Stimulated activated CD8-positive, alpha-beta memory T cell treated with anti-CD3 and anti-CD28 coated beads, Interleukin-7, amount 100 ng/mL, for 24 hours (primary cell): ENCODE measurements at places on chromosomes 6 and 20.

DNA sequence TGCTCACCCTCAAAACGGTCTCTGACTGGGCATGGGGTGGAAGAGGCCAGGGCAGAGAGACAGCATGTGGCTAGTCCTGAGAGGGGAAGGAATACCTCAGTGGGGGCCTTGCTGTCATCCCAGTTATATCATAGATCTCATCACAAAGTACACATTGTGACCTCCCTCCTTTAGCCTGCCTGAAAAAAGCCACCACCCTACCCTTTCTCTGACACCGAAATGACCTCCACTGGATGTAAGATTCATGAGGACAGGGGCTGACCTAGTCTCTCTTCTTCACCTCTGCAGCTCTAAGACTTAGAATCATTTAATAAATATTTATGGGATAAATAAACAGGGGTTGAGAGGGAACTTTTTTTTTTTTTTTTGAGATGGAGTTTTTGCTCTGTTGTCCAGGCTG is at the start of gene C20orf173:
C20orf173 (minus strand) TSS at position 101 of the 400 bp plus-strand sequence. CDS start 279 bp downstream, outside the sequence.
- no peak for DNase-seq

GRCh38 chr20:52443874-52444273 is 252.3 kb upstream of the ZFP64 start:
- DNase-seq, result no peak

DNA sequence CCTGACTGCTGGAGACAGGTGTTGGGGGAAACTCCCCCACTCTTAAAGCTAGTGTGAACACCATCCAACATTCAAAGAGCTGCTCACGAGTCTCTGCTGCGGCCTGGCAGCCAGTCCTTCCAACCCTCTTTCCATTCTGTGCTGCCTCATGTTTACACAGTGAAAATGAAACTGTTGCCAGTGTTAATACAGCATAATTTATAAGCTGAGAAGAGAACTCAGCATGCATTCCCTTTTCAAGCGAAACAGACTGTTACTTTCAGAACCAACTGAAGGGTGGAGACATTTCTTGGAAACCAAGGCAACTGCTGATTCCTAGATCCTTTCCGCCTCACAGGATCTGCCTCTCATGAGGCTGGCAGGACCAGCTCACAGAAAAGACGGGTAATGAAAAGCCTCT is 533.8 kb upstream of the ID4 start:
- no peak for DNase-seq

- no peak for DNase-seq
Measured at GRCh38 chr20:47258745-47259695, 97.5 kb downstream of the ZMYND8 start.

DNA sequence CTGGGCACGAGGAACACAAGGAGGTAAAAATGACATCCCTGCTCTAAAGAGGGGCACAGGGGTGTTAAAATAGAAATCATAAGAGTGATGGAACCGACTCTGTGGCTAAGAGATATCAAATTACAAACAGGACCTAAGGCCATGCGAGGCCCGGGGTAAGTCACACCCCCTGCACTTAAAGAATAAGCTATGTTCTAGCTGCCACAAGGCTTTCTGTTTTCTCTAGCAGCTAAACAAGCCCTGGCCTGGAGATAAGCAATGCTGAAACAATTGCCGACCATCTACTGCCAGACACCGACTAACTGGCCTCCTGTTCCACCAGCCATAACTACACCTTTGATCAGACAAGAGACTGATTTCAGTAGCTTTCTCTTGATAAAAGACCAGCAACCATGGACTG is 32.4 kb downstream of the MDGA1 start:
- no peak for DNase-seq

DNA sequence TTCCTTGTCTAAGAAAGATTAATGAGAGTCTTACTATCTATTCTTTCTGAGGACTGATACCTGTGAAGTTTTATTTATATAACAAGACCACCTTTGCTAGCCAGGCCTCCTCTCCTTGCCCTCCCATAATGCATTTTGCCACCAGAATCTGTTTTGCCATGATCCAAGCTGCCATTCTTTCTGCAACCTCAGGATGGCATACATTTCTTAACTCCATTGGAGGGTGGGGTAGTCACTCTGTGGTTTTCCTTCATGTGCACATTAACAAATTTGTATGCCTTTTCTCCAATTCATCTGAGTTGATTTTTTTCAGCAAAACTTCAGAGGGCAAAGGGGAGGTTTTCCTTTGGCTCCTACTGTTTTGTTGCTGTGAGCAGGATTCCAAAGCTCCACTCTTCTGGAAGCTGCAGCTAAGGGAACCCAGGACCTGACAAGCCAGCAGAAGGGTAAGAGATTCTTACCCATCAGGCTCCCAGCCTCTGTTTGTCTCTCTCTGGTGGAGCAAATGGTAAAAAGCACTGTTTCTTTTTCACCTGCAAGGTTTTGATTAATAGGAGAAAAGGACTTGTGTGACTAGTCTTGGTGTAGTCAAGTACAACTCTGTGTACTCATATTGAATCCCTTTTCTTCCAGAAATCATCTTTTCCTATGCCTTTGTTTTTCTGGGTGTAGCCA is 26.2 kb upstream of the ENPP4 start:
- DNase-seq, result no peak

DNA sequence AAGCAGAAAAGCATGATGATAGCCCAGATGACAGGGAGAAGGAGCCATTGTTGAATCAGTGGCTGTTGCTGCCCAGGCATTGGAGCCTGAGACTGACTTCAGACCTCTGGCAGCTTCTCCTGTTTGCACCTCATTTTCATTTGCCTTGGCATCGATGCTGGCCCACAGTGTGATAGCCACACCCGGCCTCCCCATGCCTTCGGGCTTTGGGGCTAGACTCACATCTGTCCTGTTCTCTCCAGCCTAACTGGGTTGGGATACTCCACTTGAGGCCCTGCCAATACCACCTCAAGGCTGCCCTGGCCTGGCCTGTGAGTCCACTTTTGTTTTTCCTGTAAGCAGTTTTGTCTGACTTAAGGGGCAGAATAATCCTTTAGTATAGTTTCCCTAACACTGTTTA is 140.4 kb downstream of the UST start:
- no peak for DNase-seq

- no peak for DNase-seq
Measured at GRCh38 chr20:22063753-22064152, 358.3 kb downstream of the PAX1 start.

DNA sequence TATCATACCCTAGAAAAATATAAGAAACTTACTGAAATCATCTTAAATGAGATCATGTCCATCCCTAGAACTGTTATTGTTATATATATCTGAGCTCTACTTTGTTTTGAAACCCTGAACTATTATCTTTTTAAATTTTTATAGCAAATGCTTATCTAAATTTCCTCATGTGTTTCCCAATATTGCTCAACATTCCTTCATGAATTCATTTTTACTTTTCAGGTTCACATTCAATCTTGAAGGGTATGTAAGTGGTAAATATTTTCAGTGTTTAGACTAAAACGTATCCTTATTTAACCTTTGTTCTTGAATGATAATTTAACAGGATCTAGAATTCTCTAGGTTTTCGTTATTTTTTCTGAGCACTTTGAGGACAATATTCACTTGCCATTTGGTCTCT is 23.9 kb downstream of the PDE7B start:
- no peak for DNase-seq

DNA sequence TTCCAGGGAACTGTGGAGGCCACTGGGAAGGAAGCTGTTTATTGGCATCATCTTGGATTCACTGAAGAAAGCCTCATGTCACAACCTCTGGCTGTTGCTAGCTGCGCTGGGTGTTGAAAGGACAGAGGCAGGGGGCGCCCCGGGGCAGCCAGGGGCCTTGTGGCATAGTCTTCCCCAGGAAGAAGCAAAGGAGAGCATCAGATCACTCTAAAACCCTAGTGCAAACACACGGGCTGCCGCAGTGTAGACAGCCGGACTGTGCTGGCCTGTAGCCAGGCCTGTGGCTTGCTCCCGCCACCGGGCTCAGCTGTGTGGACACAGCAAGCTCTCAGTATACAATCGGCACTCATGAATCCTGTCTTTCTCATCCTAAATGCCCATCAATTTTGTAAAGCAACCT is 23.8 kb upstream of the SMOC2 start:
- no peak for DNase-seq

DNA sequence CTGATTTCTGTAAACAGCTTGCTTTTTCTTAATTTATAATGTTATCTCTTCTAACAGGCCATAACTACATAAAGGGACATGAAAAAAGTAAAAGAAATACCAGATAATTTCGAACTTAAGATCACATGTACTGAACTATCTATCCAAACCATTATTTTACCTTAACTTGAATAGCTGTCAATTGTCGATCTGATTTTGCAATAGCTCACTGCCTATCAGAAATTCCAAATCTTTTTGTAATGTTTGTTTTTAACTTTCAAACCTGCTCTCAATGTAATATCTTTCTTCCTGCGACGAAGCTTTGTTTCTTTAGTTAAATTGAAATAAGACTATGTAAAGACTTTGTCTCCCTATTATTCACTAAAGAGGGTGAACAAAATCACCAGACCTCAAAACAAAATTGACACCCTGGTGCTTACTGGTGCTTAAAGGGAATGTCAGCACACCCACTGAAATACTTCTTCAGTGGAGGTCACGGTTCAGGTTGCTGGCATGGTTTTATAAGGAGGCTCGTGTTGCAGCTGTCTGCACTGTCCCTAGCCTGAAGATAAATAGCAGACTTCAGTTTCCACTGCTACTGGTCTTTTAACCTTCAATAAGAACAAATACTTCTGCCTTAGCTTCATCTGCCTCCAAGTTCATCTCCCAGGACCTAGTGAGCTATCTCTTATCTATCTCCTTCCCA is 117.5 kb upstream of the QKI start:
- DNase-seq, result no peak

GRCh38 chr6:87473419-87473903 is 687 bp downstream of the SLC35A1 start:
- DNase-seq, result no peak

GRCh38 chr6:70838907-70839285 is 118.0 kb downstream of the B3GAT2 start:
- no peak for DNase-seq

DNA sequence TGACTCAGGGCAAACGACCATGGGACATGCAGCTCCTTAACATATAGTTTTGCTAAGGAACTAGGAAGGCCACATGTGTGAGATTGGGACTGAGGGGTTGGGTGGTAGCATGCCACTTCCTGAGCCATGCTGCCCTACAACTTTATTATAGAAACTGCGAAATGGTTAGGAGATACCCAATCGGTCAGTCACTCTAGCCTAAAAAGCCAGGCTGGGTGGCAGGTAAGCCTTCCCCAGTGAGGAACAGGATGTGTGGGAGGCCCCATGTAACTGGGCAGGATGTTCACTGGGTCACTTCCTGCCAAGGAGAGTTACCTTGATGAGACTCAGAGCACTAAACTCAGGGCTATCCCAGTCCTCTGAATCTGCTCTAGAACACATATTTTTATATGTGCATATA is 123.5 kb downstream of the MAP3K7 start:
- DNase-seq, result no peak

DNA sequence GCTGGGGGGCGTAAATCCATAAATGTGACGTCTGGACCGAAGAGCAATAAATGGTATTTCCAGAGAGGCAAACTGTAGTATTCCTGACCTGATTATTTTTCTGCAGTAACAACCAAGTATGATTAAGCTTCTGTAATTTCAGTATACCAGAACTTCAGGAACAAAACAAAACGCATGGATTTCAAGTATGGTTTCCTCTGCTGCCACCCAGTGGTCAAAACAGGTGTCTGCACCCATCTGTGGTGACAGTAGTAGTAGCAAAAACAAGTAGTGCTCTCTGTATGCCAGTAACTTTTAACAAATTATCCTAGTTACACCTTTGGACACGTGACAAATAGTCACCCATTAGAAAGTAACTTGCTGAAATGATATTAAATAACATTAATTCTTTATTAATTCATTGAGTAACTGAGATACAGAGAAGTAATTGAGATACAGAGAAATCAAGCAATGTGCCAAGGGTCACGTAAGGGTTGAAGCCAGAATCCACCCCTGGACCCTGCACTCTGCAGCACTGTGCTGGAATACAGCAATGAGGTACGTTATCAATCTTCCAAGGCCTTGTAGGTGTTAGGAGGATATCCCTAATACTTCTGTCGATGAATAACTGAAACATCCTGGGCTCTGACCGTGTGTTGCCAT is 7.9 kb downstream of the CALHM4 start:
- peak; percentile 32 for DNase-seq

DNA sequence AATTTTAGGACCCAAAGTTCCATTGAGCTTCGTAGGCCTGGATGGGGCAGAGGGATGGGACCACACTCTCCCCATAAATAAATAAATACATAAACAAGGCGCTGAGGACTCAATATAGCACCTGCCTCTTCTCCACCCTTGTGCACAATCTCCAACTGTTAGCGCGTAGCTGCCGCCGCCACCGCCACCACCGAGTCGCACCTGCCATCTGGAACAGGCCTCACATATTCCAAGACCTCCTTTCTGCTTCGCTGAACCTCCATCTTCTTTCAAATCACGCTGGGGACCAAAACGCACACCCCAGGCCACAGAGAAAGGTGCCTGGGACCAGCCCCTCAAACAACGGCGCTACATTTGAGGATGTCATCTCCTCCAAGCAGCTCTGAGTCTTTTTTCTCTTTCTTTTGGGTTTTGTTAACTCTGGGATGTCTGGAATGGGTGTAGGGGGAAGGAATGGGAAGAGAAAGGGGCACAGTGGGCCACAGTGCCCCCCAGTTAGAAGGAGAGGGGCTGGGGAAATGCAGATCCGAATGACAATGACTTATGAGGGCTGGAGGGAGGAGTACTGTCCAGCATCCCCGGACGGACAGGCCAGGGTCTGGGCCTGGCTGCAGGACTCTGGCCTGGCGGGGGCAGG is 49.7 kb downstream of the NOL4L start:
- DNase-seq, result no peak

- no peak for DNase-seq
Measured at GRCh38 chr6:136095986-136096385, 154.1 kb downstream of the MTFR2 start.

DNA sequence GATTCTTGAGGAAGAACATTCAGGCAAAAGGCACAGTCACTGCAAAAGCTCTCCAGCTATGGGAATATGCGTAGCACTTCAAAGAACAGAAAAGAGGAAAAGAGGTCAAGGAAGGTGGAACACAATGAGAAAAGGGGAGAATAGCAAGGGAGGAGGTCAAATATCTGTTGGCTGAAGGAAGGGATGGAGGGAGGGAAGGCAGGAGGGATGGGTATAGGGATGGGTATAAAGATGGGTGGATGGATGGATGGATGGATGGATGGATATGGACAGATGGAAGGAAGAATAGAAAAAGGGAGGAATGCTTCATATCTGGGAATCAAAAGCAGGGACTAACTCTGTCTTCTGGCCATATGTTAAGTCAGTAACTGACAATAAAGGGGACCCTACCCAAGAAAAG is 164.2 kb upstream of the TOP1 start:
- DNase-seq, result no peak

DNA sequence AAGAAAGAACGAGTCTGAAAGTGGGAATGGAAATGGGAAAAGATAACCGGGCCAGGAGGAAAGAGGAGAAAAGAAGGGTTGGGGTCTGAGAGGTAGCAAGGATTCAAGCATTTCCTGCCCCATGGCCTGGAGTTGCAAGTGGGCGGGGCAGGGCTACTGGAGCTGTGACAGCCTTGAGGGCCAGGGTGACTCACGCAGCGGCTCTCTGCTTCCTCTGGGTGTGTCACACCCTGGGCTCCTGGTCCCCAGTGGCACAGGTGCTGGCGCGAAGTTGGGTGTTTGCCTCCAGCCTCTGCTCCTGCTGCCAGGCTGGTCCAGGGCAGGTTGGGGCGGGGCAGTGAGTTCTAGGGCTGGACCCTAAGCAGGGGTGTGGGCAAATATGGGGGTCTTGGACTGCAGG is 3.3 kb upstream of the ULBP3 start:
- no peak for DNase-seq
